Effector CD8-positive, alpha-beta T cell (primary cell): ENCODE measurements at places on chromosomes 1 and 21.

GRCh38 chr1:26831546-26832248, 5.2 kb downstream of the ZDHHC18 start:
- DNase-seq: no peak

DNA sequence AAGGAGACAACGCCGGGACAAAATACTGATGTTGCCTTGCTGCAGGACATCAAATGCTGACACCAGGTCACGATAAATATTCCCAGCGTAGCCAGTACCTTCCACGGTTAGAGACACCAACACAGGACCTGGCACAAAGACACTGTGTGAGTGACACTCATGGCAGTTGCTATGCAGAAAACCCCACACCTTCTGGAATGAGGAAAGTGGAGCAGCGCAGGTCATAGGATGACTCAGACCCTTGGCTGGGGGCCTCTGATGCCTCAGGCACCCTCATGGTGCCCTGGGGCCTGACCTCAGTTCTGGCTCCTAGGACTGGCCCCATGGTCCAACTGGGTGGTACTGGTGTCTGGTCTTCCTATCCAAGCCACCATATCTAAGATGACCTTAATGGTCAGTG, 7.0 kb downstream of the DCST2 start:
- DNase-seq: no peak

DNA sequence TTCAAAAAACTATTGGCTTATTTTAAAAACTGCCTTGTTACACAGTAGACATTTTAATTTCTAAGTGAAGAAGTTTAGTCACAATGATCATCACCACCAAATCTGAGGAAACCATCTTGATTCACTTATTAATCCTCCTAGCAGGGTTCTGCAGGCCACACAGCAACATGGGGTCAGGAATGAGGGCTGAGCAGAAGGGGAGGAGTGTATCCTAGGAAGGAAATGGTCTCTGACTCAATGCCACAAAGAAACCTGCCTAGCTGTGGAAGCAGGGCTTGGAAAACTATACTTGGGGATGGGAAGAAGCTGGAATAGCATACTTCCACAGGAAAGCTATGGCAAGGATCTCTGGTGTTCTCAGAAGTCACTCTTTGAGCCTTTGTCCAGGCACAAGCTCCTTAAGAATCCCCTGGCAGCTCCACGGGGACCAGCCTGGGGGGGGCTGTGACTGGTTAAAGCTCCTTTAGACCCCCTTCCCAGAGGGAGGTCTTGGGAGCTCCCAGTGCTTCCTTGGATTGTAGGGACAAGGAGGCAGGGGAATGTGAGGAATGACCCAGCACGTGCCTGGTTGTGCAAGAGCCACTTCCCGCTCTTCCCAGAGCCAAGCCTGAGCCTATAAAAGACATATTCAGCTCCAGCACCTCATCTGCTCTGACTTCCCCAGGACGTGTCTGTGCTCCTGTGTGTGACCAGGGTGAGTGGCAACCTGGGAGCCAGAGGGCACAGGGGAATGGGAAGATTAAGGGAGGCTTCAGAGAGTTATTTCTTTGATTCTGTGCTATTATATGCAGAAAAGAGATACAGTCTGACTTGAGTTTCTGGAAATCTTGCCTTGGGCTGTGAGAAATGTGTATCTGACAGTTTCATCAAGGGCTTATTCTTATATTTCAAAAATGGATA, at the start of gene LCE2A:
TSS of gene LCE2A (plus strand) at position 645 of the 900 bp plus-strand sequence. CDS start 557 bp downstream, outside the sequence.
- no peak for DNase-seq

- no peak for DNase-seq
Observed at GRCh38 chr1:102102276-102102780, 105.6 kb upstream of the OLFM3 start.
